NCI-H1930 (cell line): ENCODE measurements at places on chromosomes 7 and 10.

DNA sequence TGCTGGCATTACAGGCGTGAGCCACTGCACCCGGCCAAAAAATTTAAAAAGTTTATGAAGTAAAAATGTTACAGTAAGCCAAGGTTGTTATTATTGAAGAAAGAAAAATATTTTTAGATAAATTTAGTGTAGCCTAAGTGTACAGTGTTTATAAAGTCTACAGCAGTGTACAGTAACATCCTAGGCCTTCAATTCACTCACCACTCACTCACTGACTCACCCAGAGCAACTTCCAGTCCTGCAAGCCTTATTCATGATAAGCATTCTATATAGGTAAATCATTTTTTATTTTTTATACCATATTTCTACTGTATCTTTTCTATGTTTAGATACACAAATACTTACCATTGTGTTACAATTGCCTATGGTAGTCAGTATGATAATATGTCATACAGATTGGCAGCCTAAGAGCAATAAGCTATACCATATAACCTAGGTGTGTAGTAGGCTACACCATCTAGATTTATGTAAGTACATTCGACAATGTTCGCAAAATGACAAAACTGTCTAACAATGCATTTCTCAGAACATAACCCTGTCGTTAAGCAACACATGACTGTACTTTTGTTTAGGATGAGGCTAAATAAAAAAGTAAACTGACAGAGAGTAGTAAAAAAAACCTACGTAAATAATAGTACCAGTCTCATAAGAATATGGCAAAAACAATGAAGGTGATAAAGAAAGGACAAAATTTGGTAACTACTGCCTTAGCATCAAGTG lies 77.8 kb upstream of the FAM133B start:
- no peak for DNase-seq

GRCh38 chr10:77016278-77016815 lies 621.3 kb downstream of the KCNMA1 start:
- no peak for DNase-seq

GRCh38 chr7:80135309-80136104 lies 876 bp downstream of the GNAI1 start:
- DNase-seq = peak; percentile 15

GRCh38 chr10:126216632-126216961 lies 171.7 kb downstream of the ADAM12 start:
- no peak for DNase-seq

DNA sequence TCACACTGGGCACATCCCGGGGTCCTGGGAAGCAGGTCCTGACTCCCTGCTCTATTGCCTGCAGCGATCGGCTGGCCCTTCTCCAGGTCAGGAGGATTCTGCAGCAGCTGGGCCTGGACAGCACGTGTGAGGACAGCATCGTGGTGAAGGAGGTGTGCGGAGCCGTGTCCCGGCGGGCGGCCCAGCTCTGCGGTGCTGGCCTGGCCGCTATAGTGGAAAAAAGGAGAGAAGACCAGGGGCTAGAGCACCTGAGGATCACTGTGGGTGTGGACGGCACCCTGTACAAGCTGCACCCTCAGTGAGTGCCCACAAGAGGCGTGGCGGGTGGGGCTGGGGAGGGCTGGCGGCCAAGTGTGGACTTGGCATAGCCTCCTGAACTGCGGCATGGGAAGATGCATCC lies 12.8 kb upstream of the HK1 start:
- no peak for DNase-seq

DNA sequence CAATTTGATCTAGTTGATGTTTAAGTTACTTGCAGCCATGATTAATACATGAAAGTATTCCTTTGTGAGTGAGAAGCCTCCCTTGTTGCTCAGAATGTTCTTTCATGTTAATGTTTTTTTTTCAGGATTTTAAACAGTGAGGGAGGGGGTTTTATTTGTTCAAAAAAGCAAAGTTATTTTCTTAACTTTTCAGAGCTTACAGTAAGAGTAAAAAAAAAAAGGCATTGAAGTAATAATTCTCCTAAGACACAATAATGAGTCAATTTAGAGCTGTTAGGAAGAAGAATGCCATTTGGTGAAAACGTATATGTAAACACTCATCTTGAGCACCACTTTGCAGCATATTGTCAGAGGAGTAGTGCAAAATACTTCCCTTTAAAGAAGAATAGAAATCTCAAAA lies 105.8 kb downstream of the SEMA3A start:
- no peak for DNase-seq

DNA sequence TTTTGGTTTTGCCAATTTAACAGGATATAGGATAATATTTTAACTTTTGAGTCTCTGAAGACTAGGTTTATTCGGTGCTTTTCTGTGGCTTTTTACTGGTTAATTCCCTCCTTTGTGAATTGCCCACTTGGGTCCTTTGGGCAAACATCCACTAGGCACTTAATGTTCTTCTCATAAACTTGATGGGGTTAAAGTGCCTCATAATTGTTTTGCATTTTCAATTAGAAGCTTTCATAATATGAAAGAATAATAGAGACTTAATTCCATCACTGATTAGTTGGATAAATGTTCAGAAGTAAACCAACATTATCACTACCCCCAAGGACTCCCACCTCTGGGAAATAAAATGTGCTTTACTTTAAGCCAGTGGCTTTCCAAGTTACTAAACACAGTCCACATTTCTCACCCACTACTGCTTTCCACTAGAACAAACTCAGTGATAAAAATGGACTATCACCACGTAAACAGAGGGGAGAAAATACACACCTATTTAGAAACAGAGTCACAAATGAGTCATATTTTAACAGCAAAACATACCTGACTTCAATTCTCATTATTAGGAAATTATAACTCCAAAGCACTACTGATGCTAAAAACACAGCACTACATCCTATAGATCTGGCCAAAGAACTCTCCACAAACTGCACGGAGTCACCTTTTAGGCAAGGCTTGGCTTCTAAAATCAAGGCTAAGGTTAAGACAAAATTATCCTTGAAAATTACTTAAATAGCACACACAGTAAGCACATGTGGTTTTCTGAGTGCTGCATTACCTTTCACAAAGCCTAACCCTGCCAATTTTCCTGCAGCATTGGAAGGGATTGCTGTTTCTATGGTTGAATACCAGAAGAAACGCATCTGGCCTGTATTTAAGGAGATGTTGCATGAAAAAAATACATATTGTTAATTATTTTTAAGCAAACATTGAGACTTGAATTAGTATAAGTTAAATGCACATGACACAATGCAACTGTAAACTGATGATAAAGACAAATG lies 41.2 kb downstream of the PARD3 start:
- no peak for DNase-seq

DNA sequence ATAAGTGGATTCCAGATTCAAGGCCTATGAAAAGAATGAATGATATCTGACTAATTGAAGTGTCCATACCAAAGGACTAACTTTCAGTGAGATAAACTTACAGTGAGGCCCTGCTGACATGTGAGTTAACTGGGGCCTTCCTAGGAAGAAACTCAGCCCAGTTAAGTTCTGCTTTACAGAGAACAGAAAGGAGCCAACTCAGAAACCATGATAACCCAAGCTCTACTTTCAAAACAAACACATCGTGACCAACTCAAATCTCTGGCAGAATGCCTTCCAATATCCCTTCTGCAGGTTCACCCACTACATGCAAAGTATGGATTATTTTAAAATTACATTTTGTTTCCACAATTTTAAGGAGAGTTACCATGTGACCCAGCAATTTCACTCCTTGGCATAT lies 75.8 kb upstream of the MRLN start:
- DNase-seq = no peak

DNA sequence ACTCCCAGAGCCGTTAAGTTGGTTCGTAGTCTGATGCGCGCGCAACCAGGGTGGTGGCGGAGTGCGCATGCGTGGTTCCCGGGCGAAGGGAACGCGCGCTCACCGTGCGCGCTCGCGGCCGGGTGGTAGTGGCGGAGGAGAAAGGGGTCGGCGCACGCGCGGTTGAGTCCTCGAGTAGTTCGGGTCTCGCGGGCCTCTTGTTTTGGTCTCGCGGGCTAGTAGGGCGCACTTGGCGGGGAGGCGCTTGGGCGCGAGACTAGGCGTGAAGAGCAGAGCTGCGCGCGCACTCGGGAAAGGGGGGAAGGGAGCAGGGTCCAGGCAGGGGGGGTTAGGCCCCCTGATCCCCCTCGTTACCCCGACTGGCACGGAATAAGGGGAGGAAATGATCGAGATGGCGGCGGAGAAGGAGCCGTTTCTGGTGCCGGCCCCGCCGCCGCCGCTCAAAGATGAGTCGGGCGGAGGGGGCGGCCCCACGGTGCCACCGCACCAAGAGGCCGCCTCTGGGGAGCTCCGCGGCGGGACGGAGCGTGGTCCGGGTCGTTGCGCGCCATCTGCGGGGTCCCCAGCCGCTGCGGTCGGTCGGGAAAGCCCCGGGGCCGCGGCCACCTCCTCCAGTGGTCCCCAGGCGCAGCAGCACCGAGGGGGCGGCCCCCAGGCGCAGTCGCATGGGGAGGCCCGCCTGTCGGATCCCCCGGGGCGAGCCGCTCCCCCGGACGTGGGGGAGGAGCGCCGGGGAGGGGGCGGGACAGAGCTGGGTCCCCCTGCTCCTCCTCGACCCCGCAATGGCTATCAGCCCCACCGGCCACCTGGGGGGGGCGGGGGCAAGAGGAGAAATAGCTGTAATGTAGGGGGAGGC lies at the start of gene MEPCE:
Gene MEPCE, plus strand, starts transcription at position 195 of the 856 bp plus-strand sequence. Its CDS starts 188 bp downstream, at position 383.
- peak; percentile 99 for DNase-seq

GRCh38 chr7:116200963-116201362 lies 9.4 kb upstream of the TES start:
- no peak for DNase-seq

- no peak for DNase-seq
These were observed 45.1 kb upstream of the CCNJ start for GRCh38 chr10:95998255-95998784.

DNA sequence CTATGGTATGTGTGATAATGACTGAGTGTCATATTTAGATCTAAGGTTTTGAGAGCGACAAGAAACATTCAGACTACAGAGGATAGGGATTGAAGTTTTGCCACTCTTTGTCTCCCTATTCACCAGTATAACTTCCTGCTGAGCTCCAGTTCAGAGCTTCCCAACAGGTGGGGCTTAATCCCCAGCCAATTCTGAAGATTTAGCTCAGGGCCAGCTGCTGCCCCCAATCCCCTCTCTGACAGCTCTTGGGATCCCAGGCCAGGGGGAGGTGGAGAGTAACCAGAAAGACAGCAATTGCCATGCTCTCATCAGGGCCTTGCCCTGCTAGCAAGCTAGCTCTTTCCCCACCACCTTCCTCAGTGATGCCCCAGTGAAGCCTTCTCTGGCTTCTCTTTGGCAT lies 57.8 kb downstream of the TRIL start:
- no peak for DNase-seq
